ENCODE measurements at places on chromosomes 12 and 14.

DNA sequence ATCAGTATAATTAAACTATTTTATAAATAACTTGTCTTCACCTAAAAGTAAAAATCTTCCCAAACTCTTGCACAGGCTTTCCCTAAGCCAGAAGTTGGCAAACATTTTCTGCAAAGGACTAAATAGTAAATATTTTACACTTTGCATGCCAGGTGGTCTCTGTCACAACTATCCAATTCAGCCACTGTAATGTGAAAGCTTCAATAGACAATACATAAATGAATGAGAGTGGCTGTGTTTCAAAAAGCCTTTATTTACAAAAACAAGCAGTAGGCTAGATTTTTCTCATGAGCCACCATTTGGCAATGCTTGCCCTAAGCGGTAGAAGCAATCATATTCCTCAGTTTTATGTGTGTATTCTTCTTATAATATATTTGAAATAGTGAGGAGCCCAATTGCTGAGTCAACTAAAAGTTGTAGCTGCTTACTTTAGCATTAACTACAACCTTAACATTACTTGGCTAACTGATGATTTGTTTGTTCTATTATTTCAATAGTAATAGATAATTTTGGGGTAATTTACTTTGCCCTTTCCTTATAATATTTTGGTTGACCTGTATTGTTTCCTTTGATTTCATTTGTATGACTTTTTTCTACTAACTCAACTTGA lies 236.0 kb upstream of the SYT1 start:
- no peak for DNase-seq

GRCh38 chr12:84166812-84167211 lies 745.8 kb downstream of the SLC6A15 start:
- DNase-seq: no peak

- no peak for DNase-seq
These were observed 71.5 kb upstream of the ARID2 start for GRCh38 chr12:45658020-45658419.

DNA sequence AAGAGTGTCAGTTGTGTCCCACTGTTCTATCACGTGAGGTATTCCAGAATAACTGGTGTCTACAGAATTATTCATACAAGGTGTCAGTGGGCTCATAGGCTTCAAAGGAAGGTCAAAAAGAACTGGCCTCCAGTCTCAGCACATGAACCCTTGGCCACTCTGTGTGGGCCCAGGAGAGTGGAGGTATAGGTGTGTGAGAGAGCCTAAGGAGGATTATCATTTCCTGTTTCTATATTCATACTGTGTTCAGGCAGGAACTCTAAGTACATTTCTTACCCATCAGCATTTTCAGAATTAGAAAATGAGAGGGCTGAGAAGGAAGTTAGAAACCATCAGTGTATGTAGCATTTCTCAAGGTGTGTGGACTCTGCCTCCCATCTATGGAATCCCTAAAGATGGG lies 87.0 kb downstream of the BTG1 start:
- no peak for DNase-seq

DNA sequence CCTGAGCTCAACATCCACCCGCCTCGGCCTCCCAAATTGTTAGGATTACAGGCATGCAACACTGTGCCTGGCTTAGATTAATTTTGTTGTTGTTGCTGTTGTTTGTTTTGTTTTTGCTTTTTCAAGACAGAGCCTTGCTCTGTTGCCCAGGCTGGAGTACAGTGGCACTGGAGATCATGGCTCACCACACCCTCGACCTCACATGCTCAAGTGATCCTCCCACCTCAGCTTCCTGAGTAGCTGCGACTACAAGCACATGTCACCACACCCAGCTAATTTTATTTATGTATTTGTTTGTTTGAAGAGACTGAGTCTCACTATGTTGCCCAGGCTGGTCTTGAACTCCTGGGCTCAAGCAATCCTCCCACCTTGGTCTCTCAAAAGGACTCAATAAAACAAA lies 26.7 kb downstream of the CRY1 start:
- DNase-seq: no peak

DNA sequence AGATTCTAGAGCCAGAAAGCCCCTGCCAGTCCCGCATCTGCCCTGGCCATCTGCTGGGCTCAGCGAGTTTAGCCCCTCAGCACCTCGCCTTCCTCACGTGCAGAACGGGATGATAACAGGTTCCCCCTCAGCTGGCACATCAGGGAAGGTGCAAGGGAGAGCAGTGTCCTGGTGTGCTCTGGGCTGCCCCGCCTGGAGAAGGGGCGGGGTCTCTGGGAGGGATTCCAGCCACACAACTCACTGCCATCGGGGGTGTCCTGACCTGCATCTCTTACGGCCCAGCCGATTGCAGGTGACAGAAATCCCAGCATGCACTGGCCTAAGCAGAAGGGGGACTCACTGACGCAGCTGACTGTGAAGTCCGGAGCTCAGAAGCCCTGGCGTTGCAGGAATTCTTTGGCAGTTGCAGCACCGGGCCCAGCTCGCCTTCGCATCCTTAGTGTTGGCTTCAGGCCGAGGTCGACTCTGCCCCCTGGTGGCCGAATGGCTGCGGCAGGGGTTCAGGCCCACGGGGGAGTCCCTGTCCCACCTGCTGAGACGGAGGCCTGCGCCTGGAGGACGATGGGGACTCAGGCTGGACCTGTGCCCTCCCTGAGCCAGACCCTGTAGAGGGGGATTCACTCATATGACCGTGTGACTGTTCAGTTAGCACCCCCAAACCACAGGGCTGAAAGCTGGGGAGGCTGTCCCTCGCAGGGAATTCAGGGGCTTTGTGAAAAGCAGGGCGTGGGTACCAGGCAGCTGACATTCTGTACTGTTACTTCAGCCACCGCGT lies 178.6 kb downstream of the ADGRD1 start:
- DNase-seq: peak; percentile 64

DNA sequence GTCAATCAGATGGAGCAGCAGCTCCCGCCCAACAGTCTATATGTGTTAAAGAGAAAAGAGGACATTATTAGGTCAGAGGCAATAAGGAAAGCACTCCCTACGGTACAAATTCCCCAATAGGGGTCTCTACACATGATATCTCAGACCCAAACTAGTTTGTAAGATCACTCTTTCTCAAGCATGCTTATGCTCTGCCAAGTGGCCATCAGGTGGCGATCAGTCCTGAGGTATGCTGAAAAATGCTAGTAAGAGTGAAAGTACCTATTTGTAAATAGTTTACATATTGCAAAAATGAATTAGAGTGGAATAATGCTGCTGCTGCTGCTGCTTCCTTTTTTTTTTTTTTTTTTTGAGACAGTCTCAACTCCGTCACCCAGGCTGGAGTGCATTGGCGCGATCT lies 61.0 kb downstream of the CPM start:
- DNase-seq: no peak

DNA sequence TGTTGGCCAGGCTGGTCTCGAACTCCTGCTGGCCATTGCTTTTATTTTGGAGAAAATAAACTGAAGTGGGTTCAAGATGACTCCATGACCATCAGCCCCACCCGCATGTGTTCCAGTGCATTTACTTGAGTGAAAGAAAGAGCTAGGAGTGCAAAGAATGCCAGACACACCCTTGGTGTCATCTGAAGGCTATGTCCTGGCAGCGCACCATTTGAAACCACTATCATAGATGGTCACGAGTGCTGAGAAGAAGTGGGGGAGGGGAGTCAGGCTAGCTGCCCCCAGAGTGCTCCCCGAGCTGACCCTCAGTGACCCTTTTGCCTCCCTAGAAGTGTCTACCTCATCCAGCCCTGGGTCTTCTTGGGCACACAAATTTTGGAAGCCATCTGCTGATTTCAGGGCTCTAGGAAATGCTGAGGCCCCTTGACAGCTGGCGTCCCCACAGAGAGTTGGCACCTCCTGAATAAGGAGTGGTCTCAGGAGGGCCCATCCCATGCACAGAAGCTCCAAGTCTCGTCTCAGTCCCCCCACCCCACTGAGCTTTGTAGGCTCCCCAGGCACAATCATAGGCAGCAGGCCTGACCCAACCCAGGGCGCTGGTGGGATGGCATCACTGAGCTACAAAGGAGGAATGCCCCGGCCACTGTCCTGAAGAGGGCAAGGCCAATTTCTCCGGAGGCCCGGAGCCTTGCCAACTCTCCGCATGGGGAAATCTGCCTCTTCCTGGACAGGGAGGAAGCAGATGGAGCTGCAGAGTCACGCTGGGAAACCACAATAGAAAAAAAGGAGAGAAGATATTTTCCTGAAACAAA lies 28.0 kb downstream of the PXN start:
- DNase-seq: no peak

DNA sequence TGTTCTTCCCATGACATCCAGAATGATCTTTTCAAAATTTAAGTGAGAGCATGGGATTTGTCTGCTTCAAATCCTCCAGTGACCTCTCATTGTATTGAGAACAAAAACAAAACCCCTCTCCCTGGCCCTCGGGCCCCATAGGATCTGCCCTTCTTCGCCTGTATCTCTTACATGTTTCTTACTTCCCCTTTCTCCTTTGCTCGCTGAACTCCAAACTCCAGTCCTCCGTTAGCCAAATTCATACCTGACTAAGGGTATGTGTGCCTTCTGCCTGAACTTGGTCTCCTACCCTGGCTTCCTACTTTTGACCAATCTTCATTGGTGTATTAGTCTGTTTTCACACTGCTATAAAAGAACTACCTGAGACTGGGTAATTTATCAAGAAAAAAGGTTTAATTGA lies 13.2 kb upstream of the TSPAN11 start:
- DNase-seq: no peak

GRCh38 chr14:92037989-92038388 lies 1.9 kb downstream of the TRIP11 start:
- no peak for DNase-seq

- DNase-seq: no peak
These were observed 38.1 kb upstream of the PTCSC3 start for GRCh38 chr14:36214476-36215216.

- no peak for DNase-seq
These were observed 257.2 kb downstream of the NELL2 start for GRCh38 chr12:44618946-44619345.

DNA sequence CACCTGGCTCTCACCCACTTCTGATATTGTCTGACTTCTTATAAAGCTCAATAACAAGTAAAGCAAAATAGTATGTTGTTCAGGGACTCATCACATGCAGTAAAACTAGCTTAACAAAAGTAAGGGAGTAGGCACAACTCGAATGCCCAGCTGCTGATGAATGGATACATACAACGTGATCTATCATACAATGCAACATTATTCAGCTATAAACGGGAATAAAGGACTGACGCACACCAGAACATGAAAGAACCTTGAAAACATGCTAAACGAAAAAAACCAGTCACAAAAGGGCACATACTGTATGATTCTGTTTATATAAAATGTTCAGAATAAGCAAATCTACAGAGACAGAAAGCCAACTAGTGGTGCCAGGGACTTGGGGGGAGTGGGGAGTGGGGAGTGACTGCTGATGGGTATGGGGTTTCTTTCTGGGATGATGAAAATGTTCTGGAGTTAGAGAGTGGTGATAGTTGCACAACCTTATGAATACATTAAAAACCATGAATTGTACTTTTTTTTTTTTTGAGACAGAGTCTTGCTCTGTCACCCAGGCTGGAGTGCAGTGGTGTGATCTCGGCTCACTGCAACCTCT lies 11.1 kb downstream of the PLBD2 start:
- DNase-seq: no peak

DNA sequence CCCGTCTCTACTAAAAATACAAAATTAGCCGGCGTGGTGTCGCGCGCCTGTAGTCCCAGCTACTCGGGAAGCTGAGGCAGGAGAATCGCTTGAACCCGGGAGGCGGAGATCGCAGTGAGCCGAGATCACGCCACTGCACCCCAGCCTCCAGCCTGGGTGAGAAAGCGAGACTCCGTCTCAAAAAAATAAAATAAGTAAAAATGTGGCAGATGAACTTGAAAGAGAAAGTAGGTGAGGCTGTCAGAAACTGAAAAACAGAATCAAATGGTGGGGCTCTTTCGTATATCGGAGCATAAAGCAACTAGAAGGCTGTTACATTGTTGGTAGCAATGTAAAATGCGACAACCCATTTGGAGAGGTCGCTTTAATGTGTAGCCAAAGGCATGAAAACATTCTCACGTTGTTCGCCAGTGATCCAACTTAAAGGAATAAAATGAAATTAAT lies 767 bp upstream of the CCNT1 start:
- DNase-seq: peak; percentile 54

DNA sequence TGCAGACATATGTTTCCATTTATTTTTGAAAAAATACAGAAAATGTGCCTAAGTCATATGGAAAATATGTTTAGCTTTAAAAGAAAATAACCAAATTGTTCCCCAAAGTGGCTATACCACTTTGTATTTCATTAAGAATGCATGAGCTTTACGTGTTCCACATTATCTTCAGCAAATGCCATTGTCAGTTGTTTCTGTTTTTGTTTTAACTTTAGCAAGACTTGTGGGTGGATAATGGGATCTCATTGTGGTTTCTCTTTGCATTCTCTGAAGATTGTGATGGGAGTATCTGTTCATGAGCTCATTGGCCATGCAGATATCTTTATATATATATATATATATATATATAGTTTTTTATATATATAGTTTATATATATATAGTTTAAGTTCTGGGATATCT lies 181.5 kb downstream of the CCER1 start:
- DNase-seq: no peak

- no peak for DNase-seq
These were observed 13.2 kb downstream of the CLEC4E start for GRCh38 chr12:8527250-8528130.

- no peak for DNase-seq
These were observed 97.1 kb downstream of the ETNK1 start for GRCh38 chr12:22722081-22722480.

GRCh38 chr12:113136990-113137511 lies 1.5 kb upstream of the RASAL1 start:
- DNase-seq: no peak

GRCh38 chr12:122089077-122089476 lies 10.5 kb downstream of the MLXIP start:
- DNase-seq: no peak

DNA sequence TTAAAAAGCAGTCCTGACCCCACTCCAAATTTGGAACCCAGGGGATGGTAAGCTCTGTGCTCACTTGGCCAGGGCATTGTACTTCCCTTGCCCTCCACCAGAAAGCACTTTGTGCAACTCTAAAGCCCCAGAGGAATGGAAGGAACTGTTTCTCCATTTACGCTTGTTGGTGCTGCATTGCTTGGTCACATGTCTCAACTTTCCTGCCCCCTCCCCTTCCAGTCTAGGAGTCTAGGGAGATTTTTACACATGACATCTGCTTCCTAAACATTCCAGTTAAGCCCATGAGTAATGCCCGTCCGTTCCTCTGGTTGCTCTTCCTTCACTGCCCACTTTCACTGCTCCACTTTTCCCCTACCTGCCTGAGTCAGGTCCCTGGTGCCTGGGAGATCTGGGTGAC lies 92.6 kb upstream of the MAP1LC3B2 start:
- DNase-seq: no peak

DNA sequence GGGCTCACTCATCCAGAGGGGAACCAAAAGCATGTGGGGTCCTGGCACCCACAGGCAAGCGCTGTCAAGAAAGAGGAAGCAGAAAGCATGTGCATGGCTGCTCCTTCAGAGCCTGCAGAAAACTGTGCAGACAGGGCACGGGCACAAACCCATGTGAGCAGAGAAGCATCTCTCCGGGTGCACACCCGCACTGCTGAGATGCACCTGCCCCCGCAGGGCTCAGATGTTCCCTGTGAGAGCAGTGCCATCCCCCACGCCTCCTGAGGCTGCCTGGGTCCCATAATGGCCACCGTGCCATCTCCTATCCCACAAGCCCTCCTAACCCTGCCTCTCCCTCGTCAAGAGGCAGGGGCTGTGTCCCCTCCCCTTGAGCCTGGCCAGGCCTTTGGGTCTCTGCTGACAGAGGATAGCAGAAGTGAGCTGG lies 32.3 kb upstream of the INF2 start:
- peak; percentile 77 for DNase-seq

Data from GM06990 (cell line).